Thymus (tissue), 14 donors: ENCODE measurements at places on chromosomes 1 and 21. TPM values are rescaled to one million over a fixed set of nuclear protein-coding genes. Genes with fewer than 3 reads are reported as not detected.

Gene CD5L
- 1.2 TPM for total RNA-seq

Gene CR2
- 8.5 TPM for total RNA-seq

Gene SV2A
- 1.8 TPM for total RNA-seq

Gene CNR2
- total RNA-seq: 1.5 TPM

Gene TRNP1
- 2.3 TPM for total RNA-seq

Gene S100A4
- 76.8 TPM for total RNA-seq

Gene C1orf53
- 1.1 TPM for total RNA-seq

Gene S100A2
- total RNA-seq: 9.8 TPM

Gene PRRX1
- total RNA-seq: 17.1 TPM

- no peak for DNase-seq
These were observed 569.1 kb downstream of the NPHP4 start for GRCh38 chr1:5423109-5423508.

- DNase-seq: no peak
These were observed 185.5 kb upstream of the ZC3H12A start for GRCh38 chr1:37288900-37289299.

DNA sequence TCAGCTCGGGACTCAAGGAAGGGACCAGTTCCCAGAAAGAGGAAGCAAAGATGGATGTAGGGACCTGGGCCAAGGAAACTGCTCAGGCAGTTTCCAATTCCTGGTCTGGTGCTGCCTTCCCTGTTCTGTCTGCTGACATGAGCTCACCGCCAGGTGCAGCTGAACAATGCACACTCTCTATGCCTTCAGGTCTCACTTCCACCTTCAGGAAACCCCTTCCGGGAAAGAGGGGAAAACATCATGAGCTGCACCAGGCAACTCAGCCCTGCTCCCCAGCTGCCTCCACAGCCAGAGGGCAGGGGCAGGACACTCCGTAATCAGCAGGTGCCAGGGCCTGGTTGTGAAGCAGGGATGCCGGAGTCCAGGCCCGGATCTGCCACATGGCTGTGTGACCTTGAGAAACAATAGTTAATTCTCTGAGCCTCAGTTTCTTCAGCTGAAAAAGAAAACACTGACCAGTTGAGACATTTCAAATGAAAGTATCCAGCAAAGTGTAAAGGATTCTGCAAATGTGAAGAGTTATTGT lies 27.8 kb downstream of the SMIM12 start:
- DNase-seq: no peak

DNA sequence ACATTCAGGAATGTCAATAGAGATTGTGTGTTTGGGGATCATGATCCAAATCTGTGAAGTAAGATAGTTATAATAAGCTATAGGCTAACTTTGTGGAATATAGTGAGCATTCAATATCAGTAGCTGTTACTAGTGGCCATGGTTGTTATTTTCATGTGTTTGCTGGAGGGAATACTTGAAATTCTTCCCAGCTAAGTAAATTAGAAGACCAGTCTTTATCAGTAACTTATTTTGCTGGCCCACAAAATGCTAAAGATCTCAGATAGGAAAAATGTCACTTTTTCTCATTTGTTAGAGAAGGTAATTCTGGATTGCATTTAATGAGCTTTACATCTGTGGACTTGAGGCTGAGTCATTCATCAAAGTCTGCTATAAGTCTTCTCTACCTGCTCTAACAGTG lies 156.1 kb upstream of the LRRC7 start:
- no peak for DNase-seq

GRCh38 chr1:84581648-84582047 lies 7.4 kb upstream of the CTBS start:
- DNase-seq: no peak

GRCh38 chr1:25651036-25651640 lies 34.5 kb downstream of the MAN1C1 start:
- DNase-seq: no peak

DNA sequence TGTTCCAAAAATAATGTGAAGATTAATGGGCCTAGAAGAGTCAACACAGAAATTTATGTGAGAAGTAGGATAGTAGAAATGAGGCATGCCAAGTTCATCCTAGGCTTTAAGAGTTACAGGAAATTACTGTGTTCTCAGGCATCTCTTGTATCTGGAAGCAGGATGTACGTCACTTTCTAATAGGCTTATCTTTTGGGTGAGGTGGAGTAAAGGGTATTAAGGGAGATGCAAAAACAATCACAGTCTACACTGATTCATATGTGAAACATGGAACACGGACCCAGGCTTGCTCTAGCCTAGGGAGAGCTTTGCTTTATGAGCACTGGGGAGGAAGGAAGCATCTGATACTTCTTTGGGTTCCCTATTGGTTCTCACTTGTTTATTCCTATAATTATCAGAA lies 84.5 kb upstream of the RGS4 start:
- DNase-seq: no peak

GRCh38 chr1:111878649-111879048 lies 110.8 kb downstream of the KCND3 start:
- DNase-seq: no peak

DNA sequence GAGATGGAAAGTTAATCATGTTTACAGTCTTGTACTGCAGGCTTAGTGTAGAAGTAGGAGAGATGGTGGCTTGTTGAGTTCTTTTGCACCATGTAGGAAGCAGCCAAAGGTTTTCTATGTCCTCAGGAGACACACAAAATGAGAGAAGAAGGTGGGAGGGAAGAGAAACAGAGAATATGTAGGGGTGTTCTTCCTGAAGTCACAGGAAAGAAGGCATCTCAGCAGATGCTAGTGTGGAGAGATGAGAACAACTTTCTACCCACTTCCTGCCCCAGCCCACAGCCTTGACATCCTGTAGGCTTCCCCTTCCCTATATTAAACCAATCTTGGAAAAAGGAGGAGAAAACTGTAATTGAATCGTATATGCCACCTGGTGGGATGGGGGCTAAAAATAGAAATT lies 217.0 kb downstream of the S1PR1 start:
- DNase-seq: peak; percentile 31

GRCh38 chr1:45879885-45880598 lies 76.6 kb downstream of the MAST2 start:
- DNase-seq: no peak

DNA sequence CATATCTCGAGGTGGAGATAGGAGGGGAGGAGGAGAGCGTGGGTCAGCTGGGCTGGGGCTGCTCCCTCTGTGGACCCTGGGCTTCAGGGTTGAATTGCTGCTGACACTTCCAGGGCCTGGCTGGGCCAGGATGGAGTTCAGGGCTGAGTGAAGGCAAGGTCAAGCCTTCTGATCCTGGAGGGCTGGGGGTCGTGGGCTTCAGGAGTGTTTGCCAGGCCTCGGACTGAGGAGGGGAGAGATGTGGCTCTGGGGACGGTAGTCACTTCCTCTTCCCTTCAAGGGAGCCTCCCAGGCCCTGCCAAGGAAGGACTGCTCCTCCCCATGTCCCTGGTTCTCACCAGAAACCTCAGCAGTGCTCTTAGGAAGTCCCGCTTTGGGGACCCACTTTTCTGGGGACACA lies 12.1 kb upstream of the FAM131C start:
- no peak for DNase-seq

- no peak for DNase-seq
These were observed 98.4 kb upstream of the WNT4 start for GRCh38 chr1:22241250-22241649.

GRCh38 chr1:205225901-205226765 lies 1.6 kb upstream of the TMCC2 start:
- no peak for DNase-seq

- no peak for DNase-seq
These were observed 22.9 kb upstream of the DISP3 start for GRCh38 chr1:11455967-11456570.

DNA sequence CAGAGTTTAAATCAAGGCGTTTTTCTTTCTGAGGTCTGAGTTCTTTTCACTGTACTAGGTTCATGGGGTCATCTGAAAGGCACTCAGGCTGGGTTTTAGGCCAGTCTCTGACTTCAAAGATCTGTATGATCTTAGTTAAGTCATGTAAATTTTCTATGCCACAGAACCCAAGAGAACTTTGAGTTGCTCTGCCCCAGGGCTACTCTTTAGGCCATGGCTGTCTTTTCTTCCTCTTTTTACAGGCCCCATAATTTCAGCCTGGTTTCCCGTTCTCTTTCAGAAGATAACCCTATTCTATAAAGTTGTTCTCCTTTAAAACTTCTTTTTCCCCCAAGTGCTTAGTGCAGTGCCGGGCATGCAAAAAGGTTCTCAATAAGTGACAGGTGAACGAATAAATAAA lies 26.1 kb downstream of the METTL13 start:
- no peak for DNase-seq

- DNase-seq: no peak
These were observed 9.1 kb upstream of the GPR61 start for GRCh38 chr1:109530457-109531087.

GRCh38 chr1:48794816-48795215 lies 18.1 kb upstream of the BEND5 start:
- DNase-seq: no peak

DNA sequence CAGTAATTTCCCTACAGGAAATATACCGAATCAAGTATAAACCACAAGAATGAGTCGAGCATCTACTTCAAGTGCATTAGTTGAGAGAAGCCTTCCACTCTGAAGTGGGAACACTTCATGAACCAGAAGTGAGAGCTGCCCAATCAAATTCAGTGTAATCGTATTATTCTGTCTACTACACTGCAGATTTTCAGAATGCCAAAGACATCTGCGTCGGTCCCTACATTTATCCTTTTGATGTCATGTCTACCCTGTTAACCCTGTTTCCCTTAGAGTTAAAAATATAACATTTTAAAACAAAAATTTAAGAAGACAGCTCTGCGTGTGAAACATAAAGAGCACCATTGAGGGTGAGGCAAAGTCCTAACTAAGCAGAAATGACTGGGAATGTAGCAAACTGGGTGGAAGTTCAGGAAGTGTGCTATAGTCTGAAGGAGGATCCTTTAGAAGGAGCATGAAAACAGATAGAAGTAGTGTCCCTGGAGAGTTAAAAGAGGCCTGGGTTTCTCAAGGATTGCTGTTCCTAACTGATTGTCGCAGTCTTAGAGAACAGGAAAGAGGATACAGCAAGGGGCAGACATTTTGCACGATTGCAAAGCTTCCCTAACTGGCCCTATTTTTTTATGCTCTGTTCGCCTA lies 291.2 kb downstream of the PTPRC start:
- DNase-seq: no peak

DNA sequence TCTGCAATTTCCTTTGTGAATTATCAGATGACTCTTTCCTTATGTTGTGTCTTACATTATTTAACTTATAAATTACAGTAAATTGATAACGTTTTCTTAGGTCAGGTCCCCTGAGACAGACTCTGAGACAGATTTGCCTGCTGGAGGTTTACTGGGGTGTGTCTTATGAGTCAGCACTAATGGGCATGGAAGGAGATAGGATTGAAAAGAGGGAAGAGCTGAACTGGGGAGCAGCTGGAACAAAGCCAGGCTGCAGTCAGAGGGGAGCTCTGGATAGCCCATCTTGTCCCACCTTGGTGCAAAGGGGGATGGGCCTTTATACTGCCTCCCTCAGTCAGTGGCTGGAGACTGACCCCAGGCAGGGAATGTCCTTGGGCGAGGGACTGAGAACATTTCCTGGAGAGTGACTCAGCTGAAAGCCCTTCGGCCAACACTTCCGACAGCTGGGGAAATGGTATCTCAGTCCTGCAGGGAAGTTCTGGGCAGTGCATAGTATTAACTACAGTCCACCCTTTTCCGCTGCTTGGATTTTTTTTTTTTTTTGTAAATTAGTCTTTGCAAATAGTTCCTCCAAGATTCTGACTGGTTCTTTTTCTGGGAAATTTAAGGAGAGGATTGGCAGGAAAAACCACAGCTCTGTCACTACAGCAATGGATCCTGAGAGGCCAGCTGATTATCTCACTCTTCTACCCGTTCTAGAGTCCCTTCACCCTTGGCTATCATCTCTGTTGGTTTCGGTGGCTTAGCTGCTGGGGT lies 39.1 kb upstream of the CDC42BPA start:
- no peak for DNase-seq

GRCh38 chr1:202018468-202019234 lies 8.3 kb downstream of the ELF3 start:
- DNase-seq: no peak

DNA sequence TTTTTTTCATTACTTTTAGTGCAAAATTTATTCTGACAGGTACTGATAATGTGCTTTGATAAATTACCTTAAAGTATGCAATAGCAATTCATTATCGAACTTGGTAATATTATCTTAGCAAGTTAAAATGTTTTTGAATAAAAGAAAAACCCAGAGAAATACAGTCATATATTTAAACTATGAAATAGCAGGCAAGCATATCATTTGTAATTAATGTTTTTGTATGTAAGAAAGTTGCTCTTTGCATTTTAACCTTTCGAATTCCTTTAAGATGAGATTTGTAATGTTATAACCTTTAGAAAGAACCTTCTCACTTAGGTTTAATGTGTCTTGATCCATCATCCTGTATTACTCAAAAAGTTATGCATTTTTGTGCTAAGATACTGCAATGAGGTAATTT lies 585.6 kb downstream of the PTBP2 start:
- DNase-seq: no peak

GRCh38 chr1:17765444-17766411 lies 10.6 kb downstream of the ACTL8 start:
- DNase-seq: no peak

DNA sequence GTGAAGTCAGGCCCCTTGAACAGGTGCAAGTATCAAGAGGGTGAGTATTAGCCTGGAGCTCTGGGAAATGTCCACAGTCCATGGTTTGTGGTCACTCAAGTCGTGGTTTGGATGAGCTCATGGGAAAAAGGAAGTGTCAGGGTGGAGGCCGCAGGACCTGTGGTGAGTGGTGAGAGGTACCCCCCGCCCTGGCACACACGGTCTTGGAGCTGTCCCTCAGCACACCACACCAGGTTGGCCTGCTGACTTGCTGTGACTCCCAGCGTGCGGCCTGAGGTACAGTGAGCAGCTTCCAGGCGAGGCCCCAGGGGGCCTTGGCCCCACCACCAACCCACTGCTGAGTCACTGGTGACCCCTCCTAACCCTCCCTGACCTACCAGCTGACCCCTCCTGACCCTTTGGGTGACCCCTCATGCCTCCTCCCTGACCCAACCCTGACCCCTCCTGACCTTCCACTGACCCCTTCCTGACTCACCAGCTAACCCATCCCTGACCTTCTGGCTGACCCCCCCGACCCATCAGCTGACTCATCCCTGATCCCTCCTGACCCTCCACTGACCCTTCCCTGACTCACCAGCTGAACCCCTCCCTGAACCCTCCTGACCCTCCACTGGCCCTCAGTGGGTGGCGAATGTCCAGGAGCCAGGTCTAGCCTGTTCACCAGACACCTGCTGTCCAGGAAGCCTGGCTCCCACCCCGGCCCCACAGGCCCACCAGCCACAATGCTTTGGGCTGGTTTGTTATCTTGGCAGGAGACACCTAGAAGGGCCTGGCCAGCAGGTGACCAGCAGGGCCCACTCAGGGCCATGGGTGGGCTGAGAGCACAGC lies 34.8 kb upstream of the RNF187 start:
- DNase-seq: no peak

- DNase-seq: peak; percentile 47
These were observed 44.2 kb upstream of the LAPTM5 start for GRCh38 chr1:30801771-30802198.
